Cardiac muscle cell (in vitro differentiated cells and primary cell): ENCODE measurements at places on chromosomes 12 and 14. TPM values are rescaled to one million over a fixed set of nuclear protein-coding genes. Genes with fewer than 3 reads are reported as not detected.
A peak's percentile ranks its signal among the peaks of the same experiment; 100 is the strongest.

The STYK1 gene
- polyA plus RNA-seq: 0.65 and 2.3 TPM in 2 replicates

DNA sequence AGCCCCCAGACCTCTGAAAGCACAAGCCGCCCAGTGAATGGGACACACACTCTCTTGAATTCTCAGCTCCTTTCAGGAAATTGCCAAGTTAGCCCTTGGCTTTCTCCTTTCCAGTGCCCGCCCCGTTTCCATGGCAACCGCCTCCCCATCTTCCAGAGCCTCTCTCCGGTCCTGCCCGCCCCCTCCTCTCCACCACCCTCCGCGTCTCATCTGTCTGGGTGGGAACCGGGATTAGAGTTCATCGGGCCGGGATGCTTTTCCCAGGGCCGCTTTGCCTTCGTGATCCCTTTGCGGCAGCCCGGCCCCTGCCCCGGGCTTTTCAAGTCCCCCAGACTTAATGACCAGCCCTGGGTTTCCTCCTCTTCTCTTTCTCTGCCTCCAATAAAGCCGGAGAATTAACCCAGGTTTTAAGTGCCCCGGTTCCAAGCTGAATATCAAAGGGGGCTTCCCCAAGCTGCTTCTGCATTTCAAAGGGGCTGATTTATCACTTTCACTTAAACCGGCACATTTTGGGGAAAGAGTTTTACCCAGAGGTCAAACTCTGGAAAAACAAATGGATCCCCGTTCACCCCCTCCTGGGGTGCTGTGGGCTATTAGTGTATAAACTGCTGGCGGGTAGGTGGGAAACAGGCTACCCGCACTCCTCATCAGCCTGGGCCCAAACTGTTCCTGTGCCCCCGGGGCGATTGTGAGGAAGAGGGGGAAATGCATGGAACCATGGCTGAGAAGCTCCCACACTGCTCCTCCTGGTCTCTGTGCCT lies 101.7 kb downstream of the ZFP36L1 start:
- no peak for DNase-seq
- no peaks in the 10 kb centered on the region for H3K36me3 ChIP-seq
- no peak overlapping the region for H3K27ac ChIP-seq

- H3K27me3 ChIP-seq: no peaks in the 10 kb centered on the region
- no peaks in the 10 kb centered on the region for H3K36me3 ChIP-seq
- peak overlapping the region; percentile 16 for H3K27ac ChIP-seq
- H3K4me1 ChIP-seq: peaks cover 12% of the 10 kb centered on the region
Observed at GRCh38 chr14:65002586-65003210, 16.0 kb downstream of the FNTB start.

DNA sequence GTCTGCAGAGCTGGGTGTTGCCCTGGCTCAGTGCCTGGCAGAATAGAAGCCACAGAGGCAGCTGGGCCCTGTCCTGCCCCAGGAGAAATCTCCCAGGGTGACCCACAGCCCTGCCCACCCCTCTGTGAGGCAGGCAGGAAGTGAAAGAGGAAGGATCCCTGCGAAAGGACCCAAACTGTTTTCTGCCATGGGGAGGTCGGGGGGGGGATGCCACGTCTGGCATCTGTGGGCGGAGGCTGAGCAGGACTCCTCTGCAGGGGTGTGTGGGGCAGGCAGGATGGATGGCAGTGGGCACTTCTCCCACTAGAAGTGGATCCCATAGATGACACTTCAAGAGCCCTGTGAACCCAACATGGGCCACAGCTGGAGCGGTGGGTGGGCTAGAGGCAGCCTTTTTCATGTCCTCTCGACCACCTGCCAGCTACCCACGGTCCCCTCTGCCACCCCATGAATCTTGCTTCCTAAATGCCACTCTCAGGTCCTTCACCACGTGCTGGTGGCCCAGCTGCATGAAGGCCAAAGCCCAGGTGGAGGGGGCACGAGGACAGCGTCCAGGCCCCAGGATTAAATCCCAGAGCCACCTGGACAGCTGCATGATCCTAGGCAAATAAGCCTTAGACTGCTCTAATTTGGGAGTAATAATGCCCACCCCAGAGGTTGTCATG lies 3.6 kb downstream of the PAPLN start:
- H3K27ac ChIP-seq: no peak overlapping the region
- H3K27me3 ChIP-seq: peaks cover 98% of the 10 kb centered on the region
